Stimulated activated CD4-positive, alpha-beta T cell treated with anti-CD3 and anti-CD28 coated beads, Interleukin-15, amount 100 ng/mL, for 1 hour (primary cell): ENCODE measurements at places on chromosomes 1 and 21.

- no peak for DNase-seq
Observed at GRCh38 chr1:48552420-48552819, 80.4 kb upstream of the SPATA6 start.

DNA sequence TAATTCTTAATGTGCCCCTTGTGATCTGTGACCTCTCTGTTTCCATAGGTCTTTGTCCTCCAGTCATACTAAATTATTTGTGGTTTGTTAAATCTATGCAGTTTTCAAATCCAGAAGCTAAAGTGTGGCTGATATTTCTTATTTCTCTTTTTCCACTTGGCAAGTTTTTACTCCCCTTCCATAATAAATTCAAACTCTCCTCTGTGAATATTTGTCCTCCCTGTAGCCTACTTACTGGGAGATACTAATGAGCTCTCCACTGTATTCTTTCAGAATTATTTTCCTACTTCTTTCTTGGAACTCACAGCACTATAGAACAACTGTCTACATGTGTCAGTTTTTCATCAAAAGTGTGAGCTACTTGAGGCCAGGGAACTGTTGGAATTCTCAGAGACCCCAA, 430.8 kb upstream of the PTBP2 start:
- no peak for DNase-seq

GRCh38 chr1:190949939-190950338, 472.3 kb upstream of the BRINP3 start:
- no peak for DNase-seq

DNA sequence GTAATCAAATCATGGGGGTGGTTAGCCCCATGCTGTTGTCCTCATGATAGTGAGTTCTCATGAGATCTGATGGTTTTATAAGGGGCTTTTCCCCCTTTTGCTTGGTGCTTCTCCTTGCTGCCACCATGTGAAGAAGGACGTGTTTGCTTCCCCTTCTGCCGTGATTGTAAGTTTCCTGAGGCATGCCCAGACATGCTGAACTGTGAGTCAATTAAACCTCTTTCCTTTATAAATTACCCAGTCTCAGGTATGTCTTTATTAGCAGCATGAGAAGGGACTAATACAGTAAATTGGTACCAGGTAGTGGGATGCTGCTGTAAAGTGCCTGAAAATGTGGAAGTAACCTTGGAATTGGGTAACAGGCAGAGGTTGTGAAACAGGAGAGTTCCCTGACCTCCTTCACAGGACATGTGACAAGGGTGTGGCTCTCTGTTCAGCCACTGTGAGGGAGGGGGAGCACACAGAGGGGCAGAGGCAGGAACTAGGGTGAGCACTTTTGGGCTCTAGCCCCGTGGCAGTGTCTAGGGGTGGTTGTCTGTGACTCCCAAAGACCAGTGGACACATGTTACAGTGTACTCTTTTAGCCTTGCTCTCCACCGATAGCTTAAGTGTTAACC, 105.3 kb downstream of the BACH1 start:
- no peak for DNase-seq

DNA sequence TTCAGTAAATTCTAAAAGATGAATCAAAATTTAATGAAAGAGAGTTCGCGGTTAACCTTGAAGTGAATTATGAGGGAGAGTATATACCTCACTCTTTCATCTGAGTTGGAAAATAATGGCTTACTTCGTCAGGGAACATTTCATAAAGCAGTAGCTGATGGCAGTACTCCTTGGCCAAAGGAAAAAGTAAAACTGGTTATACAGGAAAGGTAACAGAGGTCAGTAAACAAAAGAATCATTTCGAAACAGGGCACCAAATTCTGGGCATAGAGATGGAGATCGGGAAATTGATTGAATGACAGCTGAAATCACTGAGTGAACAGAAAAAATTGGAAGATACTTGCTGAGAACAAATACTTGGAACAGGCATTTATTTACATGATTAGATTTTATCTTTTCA, 199.0 kb downstream of the OLFM3 start:
- DNase-seq, result no peak

- DNase-seq, result no peak
Observed at GRCh38 chr1:2574350-2574749, 12.2 kb upstream of the PRXL2B start.

DNA sequence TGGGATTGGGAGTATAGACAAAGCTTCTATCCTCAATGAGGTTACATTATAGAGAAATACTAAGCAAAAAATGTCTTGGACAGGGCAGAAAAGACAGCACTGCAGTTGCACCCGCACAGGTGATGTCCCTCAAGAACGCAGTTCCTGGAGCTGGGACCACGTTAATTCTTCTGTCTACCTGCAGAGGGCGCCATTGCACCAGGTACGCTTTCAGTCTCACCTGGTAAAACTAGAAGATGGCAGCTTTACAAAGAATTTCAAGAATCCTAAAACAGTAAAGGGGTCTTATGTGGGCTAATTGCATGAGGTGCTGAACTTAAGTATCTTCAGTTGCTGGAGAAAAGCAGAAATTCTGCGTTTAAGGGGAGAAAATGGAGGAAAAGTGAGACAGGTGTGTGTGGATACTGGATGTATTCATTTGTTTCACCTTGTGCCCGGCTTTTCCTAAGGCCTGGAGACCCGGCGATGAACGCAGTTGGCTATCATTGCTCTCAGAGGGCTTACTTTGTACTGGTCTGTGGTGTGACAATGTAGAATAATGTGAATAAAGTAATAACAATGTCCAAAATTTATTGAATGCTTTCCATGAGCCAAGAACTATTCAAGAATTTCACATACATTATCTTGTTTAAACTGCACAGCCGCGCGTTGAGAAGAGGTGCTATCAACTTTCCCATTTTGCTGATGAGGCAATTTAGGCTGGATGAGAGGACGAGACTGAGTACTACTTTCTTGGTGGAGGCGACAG, 276.3 kb upstream of the GREM2 start:
- DNase-seq, result no peak

- DNase-seq, result no peak
Observed at GRCh38 chr1:180235077-180235501, 5.0 kb downstream of the LHX4 start.

GRCh38 chr1:186286615-186287315, 88.3 kb downstream of the TPR start:
- no peak for DNase-seq

DNA sequence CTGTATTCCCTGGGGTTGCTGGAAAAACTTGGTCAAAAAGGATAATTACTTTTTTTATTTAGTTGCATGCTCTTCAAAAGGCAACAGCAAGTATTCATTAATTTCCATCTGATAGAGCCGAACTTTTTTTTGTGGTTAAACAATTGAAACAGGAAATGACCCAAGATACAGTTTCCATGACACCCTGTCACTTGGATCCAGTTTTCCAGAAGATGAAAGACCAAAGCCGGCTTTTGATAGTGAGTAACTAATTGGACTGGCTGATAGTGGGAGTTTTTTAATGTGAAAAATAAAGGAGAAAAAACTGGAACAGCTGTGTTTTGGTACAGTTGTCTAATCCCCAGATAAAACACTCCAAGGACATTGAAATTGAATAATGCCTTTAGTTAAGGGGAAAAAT, 33.0 kb downstream of the CACHD1 start:
- DNase-seq, result no peak

- no peak for DNase-seq
Observed at GRCh38 chr1:199082778-199083389, 444.0 kb downstream of the PTPRC start.

- DNase-seq, result no peak
Observed at GRCh38 chr1:184823080-184823479, 68.4 kb upstream of the EDEM3 start.

DNA sequence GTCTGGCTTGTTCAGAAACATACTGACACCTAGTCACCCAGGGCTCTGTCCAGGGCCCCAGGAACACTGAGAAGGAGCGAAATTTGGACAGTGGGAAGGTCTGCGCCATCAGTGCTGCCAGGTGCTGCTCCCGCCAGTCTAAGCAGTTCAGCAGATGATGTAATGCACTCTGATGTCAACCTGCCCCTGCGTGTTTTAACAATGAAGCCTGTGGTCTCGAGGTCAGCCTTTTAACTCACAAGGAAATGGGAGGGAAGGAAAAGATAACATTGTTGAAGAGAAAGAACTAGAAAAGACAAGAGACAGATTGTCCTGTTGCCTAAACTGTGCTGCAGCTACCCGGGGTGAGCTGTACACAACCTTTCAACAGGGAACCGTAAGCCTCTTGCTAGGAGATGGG, 126.6 kb upstream of the IFFO2 start:
- no peak for DNase-seq

DNA sequence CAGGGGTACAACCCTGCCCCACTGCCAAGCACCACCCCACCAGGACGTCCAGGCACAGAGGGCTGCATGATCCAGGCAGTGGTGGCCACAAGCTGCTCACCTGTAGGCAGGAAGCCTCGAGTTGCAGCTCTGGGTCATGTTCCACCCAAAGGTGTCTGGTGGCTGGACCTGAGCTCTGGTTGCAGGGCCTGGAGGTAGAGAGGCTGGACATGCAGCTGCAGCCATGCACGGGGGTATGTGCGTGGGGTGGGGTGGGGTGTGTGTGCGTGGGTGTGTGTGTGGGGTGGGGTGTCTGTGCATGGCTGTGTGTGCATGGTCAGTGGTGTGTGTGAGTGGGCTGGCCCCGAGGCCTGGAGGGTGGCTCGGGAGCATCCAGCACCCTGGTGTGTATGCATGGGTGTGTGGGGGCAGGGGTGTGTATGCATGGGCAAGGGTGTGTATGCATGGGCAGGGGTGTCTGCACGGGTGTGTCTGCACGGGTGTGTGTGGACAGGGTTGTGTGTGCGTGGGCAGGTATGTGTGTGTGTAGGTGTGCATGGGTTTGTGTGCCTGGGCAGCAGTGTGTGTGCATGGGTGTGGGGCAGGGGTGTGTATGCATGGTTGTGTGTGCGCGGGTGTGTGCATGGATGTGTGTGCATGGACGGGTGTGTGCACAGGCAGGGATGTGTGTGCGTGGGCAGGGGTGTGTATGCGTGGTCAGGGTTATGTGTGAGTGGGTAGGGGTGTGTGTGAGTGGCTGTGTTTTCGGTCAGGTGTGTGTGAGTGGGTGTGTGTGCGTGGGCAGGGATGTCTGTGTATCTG, 15.6 kb downstream of the ARHGEF16 start:
- no peak for DNase-seq

GRCh38 chr1:107993920-107994319, 28.9 kb upstream of the VAV3 start:
- no peak for DNase-seq

DNA sequence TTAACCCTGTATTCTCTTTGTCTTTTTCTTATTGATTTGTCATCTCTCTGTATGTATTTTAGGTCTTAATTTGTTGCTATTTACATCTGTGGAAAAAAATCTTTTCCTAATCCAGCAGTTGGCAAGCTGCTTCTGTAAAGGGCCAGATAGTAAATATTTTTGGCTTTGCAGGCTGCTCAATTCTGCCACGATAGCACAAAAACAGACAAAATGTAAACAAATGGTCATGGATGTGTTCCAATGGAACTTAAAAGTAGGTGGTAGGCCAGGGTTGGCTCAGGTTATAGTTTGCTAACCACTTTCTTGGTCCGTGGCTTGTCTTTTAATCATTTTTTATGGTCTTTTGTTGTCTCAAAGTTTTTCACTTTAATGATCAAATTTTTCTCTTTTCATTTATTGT, 371.8 kb downstream of the HHAT start:
- DNase-seq, result no peak

- DNase-seq, result no peak
Observed at GRCh38 chr1:3586986-3587759, 24.1 kb downstream of the MEGF6 start.

DNA sequence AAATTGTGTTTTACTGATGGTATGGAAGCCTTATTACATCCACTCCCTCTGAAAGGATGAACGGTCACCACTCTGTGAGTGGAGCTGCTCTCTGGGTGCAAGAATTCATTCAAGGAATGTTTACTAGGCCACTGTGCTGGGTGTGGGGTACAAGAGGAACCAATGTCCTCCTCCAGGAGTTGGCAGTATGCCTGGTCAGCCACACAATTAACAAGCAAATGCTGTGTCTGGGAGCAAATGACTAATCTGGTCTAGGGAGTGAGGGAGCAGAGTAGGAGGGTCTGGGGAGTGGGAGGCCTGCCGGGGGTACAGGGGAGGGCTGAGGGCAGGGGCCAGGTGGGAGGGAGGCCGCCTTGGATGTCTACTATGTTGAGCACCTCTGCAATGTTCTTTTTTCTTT, 27.2 kb upstream of the TDRD10 start:
- no peak for DNase-seq

DNA sequence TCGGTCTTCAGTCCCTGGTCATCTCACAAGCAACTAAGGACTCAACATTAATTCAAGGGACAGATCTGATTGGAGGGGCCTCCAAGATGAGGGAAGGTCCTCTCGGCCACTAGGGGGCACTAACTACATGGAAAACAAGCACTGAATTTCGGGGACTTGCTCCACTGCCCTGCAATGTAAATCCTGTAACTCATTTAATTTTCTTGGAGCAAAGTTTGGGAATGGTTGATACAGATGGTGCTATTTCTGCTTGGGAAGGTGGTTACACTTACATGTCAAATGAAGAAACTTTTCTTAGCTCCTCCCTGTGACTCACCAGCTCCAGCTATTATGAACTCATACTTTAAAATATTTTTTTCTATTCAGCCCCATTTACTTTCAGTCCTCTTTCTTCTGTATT, 97.4 kb upstream of the KCNJ15 start:
- peak; percentile 9 for DNase-seq

- DNase-seq, result no peak
Observed at GRCh38 chr1:23198373-23198772, 18.9 kb downstream of the HTR1D start.

DNA sequence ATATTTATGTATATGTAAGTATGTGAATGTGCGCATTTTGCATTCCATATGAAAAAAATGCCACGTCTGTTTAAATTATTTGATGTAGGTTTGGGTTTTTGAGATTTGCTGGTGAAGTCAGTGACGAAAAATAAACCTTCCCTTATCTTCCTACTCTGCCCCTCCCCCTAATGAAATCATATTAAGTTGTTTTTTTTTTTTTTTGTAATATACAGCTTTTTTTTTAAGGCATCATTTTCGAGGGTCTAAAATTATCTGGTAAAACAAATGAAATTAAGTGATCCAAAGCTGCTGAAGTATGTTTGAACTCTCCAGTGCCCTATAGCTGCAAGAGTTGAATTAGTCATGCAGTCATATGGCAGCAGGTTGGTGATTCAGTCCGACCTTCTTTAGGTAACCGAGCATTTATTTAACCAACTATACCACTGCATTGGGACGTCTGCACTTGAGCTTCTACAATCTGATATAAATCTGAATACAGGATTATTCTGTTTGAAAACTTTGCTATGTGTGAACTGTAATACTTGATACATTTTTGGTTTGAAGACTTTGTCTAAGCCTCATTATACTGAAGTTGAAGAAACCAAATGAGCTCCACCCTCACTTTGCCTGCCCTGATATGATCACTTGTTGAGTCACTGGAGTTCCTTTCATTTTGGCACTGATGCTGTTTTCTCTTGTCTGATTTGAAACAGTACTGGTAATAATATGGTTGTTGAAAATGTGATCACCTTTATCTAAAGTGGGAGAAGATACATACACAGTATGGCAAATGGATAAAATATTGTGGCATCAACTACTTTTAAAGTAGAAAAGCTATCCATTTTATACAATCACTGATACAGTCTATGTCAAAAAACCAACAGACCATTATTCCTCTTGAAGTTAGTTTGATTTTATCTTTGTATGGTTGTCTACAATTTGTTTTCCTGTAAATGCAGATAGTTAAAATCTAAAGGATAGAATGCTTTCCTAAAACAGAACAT, 11.7 kb downstream of the PDIK1L start:
- DNase-seq, result no peak

- DNase-seq, result no peak
Observed at GRCh38 chr1:29648798-29649188, 412.5 kb downstream of the PTPRU start.
